ENCODE measurements at places on chromosomes 6 and 20. TPM values are rescaled to one million over a fixed set of nuclear protein-coding genes. Genes with fewer than 3 reads are reported as not detected.

ELOVL2 gene
- 6.0 TPM for total RNA-seq

PLAGL2 gene
- 57.1 TPM for total RNA-seq

CDSN gene
- not detected for total RNA-seq

- no peaks in the 10 kb centered on the region for H3K27me3 ChIP-seq
- no peaks in the 10 kb centered on the region for H3K4me1 ChIP-seq
- DNase-seq = no peak
- no peak overlapping the region for H3K4me3 ChIP-seq
Measured at GRCh38 chr6:12221856-12222255, 68.3 kb upstream of the EDN1 start.

- DNase-seq = no peak
- H3K27ac ChIP-seq = no peak overlapping the region
- no peaks in the 10 kb centered on the region for H3K4me1 ChIP-seq
- H3K4me3 ChIP-seq = no peak overlapping the region
Measured at GRCh38 chr6:25497383-25498040, 154.5 kb upstream of the SCGN start.

DNA sequence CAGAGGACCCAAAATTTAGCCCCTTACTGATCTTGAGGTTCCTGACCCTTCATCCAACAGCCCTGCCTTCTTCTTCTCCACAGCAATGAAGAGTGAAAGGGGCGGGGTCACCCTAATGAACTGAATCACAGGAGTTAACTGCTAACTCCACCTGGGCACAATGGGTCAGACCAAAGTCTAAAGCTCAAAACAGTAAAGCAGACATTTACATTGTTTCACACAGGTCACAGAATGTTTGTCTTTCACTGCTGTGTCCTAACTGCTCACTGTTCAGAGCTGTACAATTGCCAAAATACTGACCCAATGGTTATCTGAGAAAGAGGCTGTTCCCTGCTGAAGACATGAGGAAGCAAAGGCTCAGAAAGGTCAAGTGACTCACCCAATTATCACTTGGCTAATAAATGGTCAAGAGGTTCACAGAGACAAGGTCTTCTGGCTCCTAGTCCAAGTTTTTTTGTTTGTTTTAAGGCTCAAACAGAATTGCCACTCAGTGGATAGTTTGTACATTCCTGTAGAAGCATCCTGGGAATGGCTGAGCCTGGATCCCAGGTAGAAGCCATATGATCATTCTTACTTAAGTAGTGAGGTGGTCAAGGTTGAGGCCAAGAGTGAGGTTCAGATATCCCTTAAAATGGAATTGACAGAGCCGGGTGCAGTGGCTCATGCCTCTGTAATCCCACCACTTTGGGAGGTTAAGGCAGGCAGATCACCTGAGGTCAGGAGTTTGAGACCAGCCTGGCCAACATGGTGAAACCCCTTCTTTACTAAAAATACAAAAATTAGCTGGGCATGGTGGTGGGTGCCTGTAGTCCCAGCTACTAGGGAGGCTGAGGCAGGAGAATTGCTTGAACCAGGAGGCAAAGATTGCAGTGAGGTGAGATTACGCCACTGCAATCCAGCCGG lies 35.1 kb upstream of the FAM83C start:
- no peak overlapping the region for H3K27ac ChIP-seq
- no peaks in the 10 kb centered on the region for H3K27me3 ChIP-seq
- no peak overlapping the region for H3K4me3 ChIP-seq
- H3K36me3 ChIP-seq = peaks cover 4% of the 10 kb centered on the region
- DNase-seq = no peak

- no peak overlapping the region for H3K4me3 ChIP-seq
- peaks cover 12% of the 10 kb centered on the region for H3K4me1 ChIP-seq
- no peak for DNase-seq
- H3K36me3 ChIP-seq = no peaks in the 10 kb centered on the region
Measured at GRCh38 chr6:2129182-2129621, 116.2 kb downstream of the GMDS start.

DNA sequence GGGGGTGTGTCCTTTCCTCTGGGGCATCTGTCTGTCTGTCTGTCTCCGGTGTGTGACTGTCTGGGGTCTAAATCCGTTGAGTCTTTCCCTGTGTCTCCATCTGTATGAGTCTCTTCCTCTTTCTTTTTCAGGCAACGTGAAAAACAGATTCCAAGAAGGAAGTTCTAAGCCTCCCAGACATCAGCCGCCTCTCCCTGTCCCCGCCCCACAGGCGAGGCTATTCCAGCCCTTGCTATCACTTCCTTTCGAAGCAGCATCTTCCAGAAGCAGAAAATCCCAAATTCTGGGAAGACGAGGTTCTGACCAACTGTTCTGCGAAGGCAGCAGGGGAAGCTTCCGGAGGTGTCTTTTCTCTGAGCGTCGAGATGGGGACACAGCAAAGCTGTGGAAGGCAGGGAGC lies 34.0 kb downstream of the PMEPA1 start:
- DNase-seq = no peak
- peaks cover 4% of the 10 kb centered on the region for H3K4me1 ChIP-seq
- no peaks in the 10 kb centered on the region for H3K27me3 ChIP-seq
- H3K27ac ChIP-seq = no peak overlapping the region

C6orf132 gene
- 11.8 TPM for total RNA-seq

DNA sequence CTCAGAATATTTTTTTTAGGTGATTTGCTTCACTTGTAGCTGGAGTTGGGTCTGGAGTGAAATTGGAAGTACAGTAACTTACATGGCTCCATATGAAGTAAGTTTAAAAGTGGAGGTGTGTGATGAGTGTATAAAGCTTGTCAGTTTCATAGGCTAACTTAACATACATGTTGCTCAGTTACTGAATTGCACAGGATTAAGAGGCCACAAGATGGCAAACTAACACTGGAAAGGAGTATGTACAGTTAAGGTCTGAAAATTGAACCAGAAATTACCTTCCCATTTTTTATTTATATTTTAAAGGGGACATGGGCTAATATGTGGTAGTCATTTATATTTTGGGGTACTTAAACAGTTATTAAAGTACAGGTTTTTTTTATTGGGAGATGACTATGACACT lies 45.3 kb upstream of the SMIM8 start:
- no peaks in the 10 kb centered on the region for H3K36me3 ChIP-seq
- no peak overlapping the region for H3K4me3 ChIP-seq
- H3K4me1 ChIP-seq = peaks cover 11% of the 10 kb centered on the region
- H3K27ac ChIP-seq = no peak overlapping the region
- DNase-seq = no peak
- H3K27me3 ChIP-seq = no peaks in the 10 kb centered on the region

NTSR1 gene
- total RNA-seq = 0.13 TPM

DNA sequence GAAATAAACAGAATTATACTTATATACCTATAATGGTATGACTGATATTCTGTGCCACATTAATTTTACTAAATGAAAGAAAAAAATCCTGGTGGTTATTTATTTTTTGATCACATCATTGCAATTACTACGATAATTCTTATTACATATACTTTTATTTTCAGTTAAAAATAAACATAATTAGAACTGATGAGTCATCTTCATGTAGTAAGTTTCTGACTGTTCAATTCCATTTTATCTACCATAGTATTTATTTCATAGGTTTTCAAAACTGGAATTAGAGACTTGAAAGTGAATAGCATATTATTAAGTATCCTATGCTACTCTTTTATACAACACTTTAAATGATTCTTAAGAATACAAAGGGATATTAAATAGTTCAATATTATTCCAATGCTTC lies 80.3 kb downstream of the DTNBP1 start:
- no peak for DNase-seq
- H3K27me3 ChIP-seq = no peaks in the 10 kb centered on the region
- no peaks in the 10 kb centered on the region for H3K4me1 ChIP-seq
- no peak overlapping the region for H3K4me3 ChIP-seq
- no peak overlapping the region for H3K27ac ChIP-seq

Data from progenitor cell of endocrine pancreas (in vitro differentiated cells).